Activated CD4-positive, alpha-beta T cell treated with anti-CD3 and anti-CD28 coated beads, Interleukin-2, amount 10 ng/mL, durations not matched to agents 7 days and 5 days (primary cell): ENCODE measurements at places on chromosomes 1 and 21.

DNA sequence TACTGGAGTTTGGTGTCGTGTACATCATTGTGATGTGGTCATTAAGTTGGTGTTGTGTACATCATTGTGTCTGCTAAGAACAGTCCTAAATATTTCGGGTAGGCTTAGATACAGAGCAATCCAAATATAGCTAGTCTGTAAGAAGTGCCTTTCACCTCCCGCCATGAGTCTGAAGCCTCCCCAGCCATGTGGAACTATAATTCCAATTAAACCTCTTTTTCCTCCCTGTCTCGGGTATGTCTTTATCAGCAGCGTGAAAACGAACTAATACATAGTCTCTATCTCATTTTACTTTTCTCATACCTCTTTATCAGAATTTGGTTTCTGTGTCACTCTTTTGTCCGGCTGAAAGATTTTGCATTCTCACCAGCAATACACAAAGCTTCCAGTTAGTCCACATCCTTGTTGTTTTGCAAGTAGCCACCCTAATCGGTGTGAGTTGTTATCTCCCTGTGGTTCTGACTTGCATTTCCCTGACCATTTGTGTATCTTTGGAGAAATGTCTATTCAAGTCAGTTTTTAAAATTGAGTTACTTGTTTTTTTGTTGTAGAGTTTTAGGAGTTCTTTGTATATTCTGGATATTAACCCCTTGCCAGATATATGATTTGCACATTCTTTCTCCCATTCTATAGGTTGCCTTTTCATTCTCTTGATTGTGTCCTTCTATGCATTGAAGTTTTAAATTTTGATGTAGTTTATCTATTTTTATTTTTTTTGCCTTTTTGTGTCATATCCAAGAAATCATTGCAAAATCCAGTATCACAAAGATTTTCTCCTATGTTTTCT lies 56.5 kb downstream of the FNBP1L start:
- no peak for DNase-seq

DNA sequence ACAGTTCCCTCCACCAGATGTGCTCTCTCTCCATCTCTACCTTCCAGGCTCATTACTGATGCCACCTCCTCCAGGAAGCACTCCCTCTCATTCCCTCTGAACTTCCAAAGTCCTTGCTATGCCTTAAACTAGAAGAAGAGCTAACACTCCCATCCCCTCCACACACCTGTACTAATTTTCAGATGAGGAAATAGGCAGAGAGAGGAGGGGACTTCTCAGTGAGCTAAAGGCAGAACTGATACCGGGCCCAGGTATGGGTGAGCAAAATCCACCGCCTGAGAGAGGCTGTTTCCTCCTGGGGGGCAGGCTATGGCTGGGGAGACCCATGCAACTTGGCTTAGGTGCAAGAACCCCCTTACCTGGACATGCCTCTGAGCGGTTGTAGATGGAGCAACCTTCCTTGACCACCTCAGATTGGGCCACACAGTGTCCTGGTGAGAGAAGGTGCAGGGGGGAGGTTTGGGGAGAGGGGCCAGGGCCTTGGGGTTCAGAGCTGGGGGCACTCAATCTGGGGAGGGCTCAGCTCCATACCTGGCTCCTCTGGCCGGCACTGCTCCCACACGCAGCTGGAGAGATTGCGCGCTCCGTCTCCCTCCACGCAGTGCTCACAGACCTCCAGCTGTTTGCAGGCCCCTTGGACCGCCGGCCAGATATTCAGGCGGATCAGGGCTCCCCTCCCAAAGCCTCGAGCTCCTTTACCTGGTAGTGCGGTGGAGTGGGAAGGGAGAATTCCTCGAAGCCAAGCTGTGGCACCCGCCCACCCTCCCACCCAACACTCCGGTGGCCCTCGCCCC lies 967 bp downstream of the CD164L2 start:
- DNase-seq: no peak

DNA sequence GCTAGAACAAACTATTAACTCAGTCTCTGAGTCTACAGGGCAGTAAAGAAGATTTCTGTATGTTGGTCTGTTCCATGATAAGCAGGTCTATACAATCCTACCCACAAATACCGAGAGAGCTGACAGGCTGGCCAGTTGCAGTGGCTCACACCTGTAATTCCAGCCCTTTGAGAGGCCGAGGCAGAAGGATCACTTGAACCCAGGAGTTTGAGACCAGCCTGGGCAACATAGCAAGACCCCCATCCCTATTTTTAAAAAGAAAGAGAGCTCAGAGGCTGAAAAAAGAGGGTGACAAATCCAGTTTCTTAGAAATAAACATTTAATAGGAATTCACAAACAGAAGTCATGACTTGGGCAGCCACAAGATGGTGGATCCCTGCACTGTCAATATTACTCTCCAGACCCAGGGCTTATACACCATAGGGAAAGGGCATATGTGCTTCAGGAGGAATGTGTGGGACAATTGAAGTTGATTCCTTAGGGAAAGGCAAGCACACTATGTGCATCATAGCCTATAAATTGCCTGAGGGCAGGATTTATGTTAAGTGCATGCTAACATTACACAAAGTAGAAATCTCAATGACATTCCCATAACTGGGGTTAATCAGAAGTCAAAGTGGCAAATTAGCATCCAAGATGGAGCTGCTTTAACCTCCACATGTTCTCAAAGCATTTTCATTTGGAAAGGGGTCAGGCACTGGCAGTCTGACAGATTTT lies 66.8 kb downstream of the SLC16A1 start:
- no peak for DNase-seq

DNA sequence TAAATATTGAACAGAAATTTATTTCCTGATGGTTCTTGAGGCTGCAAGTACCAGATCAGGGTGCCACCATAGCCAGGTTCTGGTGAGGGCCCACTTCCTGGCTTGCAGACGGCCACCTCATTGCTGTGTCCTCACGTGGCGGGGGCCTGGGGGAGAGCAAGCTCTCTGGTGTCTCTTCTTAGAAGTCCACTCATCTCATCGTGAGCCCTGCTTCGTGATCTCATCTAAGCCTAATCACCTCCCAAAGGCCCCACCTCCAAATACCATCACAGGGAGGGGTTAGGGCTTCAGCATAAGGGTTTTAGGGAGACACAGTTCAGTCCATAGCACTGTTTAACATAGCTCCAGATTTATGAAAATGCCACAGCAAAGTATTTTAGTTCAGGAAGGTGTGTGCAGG lies 119.7 kb downstream of the PRDM2 start:
- DNase-seq: no peak

- DNase-seq: no peak
These were observed 6.2 kb downstream of the TNFRSF18 start for GRCh38 chr1:1199961-1200875.

- DNase-seq: no peak
These were observed 17.0 kb upstream of the OLFML2B start for GRCh38 chr1:162040657-162041056.

GRCh38 chr1:226966683-226967082 lies 26.6 kb downstream of the COQ8A start:
- DNase-seq: no peak

DNA sequence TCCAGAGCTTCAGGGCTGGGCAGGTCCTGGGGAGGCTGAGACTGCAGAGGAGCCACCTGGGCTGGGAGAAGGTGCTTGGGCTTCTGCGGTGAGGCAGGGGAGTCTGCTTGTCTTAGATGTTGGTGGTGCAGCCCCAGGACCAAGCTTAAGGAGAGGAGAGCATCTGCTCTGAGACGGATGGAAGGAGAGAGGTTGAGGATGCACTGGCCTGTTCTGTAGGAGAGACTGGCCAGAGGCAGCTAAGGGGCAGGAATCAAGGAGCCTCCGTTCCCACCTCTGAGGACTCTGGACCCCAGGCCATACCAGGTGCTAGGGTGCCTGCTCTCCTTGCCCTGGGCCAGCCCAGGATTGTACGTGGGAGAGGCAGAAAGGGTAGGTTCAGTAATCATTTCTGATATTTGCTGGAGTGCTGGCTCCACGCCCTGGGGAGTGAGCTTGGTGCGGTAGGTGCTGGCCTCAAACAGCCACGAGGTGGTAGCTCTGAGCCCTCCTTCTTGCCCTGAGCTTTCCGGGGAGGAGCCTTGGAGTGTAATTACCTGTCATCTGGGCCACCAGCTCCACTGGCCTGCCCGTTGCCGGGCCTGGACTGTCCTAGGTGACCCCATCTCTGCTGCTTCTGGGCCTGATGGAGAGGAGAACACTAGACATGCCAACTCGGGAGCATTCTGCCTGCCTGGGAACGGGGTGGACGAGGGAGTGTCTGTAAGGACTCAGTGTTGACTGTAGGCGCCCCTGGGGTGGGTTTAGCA lies 9.3 kb downstream of the MYBPH start:
- DNase-seq: no peak

DNA sequence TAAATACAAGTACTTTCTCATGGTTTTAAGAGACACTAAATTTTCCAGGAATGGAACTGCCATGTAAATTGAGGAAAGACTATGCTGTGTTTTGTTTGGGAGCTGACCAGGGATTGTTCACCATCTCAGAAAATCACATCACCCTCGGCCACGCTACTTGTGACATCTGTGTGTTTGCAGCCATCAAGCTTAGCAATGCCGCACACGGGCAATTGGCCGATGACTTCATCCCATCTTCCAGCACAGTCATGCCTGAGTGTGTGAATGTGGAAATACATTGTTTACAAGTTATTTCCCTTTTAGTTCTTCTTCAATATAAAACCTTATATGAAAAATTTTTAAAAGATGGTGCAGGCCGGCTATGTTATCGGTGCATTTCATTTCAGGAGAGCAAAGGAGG lies 121.6 kb downstream of the GLIS1 start:
- no peak for DNase-seq

DNA sequence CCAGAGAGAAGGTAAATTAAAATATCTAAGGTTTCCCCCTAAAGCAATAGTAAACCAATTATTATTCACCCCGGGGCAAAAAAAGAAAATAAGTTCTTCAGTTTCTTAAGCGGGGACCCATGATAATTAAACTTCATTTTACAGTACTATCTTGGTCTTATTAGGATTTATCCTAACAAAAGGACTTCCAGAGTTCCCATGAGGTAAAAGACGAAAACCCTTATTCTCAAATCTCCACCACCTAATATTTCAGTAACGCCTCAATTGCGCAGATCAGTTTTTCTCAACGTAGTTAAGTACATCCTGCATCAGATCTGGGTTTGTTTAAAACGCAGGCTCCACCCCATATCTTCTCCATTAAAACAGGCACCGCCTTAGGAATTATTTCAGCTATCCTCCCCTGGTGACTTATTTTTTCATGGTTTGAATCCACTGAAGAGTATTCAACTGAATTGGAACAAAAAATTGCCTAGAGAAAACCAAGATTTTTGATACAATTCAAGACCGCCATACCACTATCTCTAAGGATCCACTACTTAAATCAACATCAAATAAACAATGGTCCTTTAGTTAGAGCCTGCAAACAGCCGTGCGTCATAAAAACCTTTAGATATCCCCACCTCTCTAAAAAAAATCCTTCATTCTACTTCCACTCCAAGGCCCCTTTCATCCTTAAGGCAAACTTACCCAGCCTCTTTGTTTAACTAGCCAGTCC lies 1.7 kb downstream of the MCL1 start:
- DNase-seq: peak; percentile 46

GRCh38 chr1:162175379-162176081 lies 106.0 kb downstream of the NOS1AP start:
- DNase-seq: no peak

DNA sequence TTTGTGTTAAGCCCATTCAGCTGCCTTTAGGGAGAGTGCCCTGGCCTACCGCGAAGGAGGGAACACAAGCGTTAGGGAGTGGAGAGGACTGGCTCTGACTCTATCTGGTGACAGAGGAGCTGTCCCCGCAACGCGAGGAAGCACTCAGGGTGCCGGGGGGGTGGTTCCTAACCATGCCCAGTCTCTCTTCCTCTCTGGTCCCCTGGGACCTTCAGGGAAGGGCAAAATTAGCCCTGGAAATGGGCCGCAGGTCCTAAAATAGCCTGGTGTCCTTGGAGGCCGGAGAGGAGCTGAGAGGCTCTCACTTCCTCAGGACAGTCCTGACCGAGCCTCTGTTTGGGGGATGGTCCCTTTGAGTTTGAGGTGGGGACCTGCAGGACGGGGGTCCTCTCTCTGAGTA lies 5.8 kb downstream of the SLC45A1 start:
- DNase-seq: no peak

GRCh38 chr21:42073145-42074099 lies 2.3 kb downstream of the UMODL1 start:
- no peak for DNase-seq

DNA sequence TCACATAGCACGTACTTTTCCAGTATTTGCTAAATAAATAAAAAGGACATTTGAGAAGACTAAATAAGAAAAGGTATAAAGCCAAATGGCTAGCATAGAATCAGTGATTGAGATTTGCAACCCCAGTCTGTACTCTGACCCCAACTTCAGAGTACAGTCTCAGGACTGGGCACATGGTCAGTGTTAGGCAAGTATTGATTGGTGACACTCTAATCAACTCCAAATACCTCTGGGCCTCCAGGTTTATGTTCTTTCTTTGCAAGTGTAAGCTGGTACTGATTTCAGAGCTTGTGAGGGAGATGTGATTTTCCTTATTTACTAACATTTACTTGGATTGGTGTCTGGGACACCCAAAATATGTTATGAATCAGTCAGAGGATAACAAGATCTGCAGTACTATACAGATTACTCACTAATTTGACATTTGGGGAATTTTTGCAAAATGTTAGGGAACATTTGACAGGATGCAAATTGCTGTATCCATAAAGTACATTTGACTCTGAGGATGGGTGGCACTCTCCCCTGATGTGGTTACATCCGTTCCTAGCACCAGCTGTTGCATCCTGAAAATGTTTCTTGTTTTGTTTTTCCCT lies 34.2 kb downstream of the LMO4 start:
- no peak for DNase-seq

DNA sequence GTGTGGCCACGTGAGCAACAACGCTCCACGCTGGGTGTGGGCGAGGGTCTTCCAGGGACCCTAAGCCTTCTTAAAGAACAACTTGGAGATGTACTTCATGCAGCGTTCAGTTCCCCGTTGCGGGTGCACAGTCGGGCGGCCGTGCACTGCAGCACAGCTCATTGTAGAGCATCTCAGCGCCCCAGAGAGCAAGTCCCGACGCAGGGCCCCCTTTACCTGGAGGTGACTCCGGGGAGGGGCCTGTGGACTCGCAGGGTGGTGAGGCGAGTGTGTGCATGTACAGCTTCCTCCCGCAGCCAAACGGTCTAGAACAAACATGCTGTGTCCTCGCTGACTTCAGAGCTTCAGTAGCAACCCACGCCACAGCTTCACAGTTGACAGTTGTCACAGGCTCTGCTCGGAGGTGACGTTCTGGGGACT lies 19.5 kb downstream of the RRP1 start:
- DNase-seq: no peak

DNA sequence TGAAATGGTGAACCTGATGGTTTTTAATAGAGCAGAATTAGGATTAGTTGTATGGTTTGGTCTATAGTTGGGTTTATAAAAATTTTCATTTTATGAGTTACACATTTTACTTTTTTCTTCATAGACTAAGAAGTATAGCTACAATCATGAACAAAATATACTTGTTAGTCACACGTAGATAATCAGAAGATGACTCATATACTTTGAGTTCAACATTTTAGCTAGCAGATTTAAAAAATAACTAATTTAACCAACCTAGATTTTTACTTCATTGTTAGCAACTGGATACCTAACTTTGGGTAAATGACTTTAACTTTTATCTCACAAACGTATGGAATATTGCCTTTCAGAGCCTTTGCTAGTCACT lies 27.9 kb downstream of the MORC3 start:
- DNase-seq: no peak

GRCh38 chr1:33055210-33056008 lies 18.7 kb upstream of the AK2 start:
- peak; percentile 42 for DNase-seq

GRCh38 chr1:26084091-26084561 lies 16.7 kb upstream of the TRIM63 start:
- DNase-seq: no peak
